ACHN (cell line): ENCODE measurements at places on chromosomes 12 and 14.
A peak's percentile ranks its signal among the peaks of the same experiment; 100 is the strongest.

- no peak for DNase-seq
Measured at GRCh38 chr14:34633742-34634141, 3.8 kb upstream of the SNX6 start.

- no peak for DNase-seq
Measured at GRCh38 chr14:103593577-103593976, 30.8 kb downstream of the COA8 start.

GRCh38 chr12:14059548-14059947, 78.1 kb upstream of the GRIN2B start:
- DNase-seq = no peak

- DNase-seq = no peak
Measured at GRCh38 chr14:21553266-21553665, 26.6 kb downstream of the OR10G3 start.

DNA sequence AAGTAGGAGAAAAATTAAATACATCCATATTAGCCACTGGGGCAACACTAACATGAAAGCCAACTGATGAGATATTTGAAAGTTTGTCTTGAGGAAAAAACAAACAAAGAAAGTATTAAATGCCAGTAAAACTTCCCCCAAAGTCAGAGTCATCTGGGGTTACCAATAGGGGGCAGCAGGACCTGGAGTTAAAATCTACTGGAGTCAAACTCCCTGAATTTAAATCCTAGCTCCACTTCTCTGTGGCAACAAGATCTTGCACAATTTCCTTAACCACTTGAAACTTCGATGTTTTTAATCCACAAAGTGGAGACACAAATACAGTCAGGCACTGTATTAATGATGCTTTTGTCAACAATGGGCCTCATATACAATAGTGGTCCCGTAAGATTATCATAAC, 14.4 kb downstream of the PLEKHG7 start:
- DNase-seq = peak; percentile 58

GRCh38 chr14:95956601-95957460, 80.2 kb downstream of the TUNAR start:
- DNase-seq = no peak

GRCh38 chr14:52882824-52883223, 68.0 kb downstream of the FERMT2 start:
- no peak for DNase-seq

DNA sequence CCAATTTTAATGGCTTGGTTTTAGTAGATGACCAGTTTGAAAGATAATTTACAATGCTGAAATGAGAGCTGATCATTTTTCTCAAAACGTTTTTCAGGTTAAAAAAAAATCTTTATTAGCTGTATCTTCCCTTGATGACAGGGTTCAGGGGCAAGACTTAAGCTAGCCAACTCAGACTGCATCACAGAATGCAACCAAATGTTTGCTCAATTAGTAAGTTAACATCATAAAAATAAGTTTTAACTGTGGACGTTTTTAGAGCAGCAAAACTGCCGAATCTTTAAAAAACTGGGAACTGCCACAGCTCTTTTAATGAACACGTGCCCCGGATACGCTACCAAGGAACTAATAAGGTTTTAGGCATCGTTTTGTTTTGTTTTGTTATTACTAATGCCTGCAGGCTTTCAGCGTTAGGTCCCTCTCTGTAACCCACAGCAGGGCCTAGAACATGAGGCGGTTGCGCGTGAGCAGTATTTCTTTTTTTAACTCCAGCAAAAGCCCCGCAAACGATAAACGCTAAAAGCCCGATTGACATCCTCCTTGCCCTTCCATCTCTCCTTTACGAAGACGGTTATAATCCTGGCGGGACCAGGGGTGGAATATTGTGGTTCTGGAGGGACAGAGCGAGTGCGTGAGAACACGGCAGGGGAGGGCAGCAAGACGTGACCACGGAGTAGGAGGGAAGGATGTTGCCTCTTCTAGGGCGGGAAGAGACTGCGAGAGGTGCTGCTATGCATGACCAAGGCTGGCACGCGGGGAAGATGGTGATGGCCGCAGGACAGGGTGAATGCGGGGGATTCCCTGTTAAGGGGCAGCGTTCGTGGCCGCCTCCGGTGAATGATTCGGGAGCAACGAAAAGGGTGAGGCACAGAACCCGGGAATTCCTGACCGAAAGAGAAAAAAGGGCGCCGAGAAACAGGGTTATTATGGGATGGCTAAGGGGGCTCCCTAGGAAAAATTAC, 652 bp downstream of the SUPT16H start:
- peak; percentile 77 for DNase-seq

DNA sequence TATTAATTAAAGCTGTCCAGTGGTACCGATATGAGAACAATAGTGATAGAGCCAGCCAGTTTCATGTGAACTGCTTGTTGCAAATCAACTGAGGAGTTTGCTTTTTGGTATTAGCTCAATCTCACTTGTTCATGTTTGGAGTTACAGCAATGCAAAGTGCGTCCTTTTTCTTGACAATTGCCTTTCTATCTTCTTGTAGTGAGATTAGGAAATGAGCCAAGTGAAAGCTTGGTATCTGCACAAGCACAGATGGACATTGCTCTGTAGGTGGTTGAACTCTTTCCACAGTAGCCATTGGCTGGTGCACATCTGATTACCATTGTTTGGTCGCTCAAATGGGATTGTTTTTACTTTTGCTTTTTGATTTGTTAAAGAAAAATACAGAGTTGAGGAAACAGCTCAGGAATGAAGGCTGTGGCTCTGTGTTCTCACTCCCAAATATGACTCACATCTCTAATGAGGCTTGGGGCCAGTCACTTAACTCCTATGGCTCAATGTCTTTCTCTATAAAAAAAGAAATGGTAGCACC, 241.4 kb downstream of the BMP4 start:
- peak; percentile 3 for DNase-seq

DNA sequence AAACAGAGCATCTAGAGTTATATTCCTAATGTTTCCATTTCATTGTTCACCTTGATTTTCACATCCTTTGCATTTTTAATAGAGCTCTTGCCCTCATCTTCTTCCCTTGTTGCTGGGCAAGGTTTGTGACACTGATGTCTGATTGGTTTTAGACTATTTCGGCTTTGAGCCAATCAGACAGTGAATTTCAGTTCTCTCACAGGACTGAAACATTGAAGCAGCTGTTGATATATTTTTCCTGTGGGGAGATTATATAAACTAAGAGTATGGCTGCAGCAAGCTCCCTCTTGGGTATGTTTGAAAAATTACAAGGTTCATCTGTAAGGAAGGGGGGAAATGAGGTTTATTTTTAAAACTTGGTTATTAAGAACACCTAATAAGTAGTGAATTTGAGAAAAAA, 51.2 kb downstream of the ATF7IP start:
- DNase-seq = peak; percentile 74

- peak; percentile 94 for DNase-seq
Measured at GRCh38 chr12:7108003-7108795, 815 bp downstream of the C1RL start.

DNA sequence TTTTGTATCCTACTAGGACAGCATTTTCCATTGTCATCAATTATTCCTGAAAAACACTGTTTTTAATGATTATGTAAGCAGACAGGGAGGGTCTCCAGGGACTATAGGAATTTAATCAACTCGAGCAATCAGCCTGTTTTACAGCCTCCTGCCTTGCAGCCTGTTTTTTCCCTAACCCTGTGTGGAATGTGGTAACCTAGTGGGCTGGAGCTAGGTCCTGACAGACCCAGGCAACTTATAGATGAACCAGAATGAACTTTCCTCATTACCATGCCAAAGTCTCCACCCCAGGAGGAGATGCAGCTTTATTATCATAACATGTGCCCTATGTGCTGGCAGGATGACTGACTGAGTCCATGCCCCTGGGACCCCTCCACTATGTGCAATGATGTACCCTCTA, 375.1 kb downstream of the BMP4 start:
- DNase-seq = no peak

DNA sequence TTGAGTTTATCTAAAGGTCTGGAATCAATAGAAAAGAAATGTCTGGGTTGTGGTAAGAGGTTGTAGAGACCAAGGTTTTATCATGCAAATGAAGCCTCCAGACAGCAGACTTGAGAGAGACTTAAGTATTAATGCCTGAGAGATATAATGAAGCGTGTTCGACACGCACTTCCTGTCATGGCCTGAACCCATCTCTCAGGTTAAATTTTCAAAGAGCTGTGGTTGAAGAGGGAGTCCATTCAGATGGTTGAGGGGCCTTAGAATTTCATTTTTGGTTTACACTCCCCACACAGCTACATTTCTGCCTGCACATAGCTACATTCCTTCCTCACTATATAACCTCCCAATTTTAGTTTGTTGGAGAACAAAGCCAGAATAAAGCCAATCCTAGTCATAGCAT, 10.1 kb upstream of the CLEC12A start:
- DNase-seq = no peak

DNA sequence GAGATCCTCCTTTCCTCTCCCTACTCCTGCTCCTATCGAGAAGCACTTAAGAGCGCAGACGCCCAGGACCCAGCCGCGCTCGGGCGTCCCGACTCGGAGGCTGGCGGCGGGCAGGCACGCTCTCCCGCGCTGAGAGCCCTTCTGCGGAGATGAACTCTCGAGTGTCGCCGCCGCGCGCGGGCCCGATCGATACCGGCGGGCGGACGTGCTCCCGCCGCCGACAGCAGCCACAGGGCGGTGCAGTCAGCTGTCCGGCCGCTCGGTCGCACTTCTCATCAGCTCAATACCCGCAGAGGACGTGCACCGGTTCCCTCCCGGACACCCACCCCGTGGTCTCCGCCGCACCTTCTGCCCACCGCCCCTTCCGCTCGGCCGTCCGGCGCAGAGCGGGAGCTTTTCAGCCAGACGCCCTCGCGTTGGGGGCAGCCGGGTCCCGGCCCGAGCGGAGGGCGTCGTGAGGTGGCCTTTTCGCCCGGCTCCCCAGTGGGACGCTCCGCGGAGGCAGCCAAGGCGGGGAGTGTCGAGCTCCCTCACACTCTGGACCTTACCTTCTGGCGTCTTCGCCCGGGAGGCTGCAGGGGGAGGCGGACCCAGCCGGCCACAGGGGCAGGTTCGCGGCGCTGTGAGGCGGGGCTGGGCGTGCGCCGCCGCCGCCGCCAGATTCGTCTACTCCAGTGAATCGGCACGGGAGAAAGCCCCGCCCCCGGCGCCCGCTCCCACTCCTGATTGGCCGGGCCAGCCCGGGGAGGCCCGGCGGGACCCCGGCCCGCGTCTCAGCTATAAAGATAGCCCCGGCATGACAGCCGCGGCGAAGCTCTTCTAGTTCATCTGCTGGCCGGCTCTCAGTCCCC, at the start of gene INSM2:
TSS of gene INSM2 (plus strand) at position 808 of the 851 bp plus-strand sequence. CDS start 89 bp downstream, outside the sequence.
- DNase-seq = peak; percentile 67

GRCh38 chr12:52515927-52516831, 4.0 kb downstream of the KRT5 start:
- no peak for DNase-seq

DNA sequence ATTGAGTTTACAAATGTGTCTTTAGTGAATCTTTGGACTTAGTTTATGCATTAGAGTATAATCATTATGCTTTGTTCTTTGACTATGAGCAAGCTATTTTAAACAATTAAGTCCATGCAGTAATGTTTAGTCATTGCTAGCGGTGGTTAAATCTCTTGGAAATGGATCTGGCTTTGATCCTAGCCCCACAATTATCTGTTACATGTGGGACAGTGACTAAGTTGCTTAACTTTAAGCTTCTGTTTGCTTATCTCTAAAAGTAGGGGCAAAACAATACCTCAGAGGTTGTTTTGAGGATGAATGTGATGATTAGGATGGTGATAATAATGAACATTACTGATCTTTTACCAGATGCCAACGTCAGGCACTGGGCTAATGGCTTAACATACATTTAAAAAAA, 124.2 kb downstream of the NPAS3 start:
- DNase-seq = no peak

- DNase-seq = peak; percentile 92
Measured at GRCh38 chr14:44316647-44317440, 190.2 kb downstream of the FSCB start.

GRCh38 chr14:100611811-100612480, 24.7 kb upstream of the BEGAIN start:
- no peak for DNase-seq

- DNase-seq = no peak
Measured at GRCh38 chr14:29857551-29857950, 70.1 kb downstream of the PRKD1 start.

DNA sequence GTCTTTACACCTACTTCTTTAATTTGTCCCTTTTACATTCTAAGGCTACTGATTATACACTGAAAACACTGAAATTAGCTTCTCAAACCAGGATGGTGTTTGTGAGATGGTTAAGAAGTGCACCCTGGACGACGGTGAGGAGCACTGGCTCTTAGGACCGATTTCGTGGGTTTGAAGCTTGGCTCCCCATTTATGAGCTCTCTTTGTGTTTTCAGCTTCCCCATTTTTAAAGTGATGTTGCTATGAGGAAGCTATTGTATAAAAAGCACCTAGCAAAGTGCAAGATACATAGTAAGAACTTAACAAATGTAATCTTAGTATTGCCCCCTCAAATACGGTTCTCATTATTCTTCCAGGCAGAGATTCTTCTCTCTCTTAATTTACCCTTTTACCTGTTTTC, 4.7 kb downstream of the NFYB start:
- DNase-seq = no peak

GRCh38 chr14:69690042-69690441, 76.9 kb upstream of the SRSF5 start:
- no peak for DNase-seq

DNA sequence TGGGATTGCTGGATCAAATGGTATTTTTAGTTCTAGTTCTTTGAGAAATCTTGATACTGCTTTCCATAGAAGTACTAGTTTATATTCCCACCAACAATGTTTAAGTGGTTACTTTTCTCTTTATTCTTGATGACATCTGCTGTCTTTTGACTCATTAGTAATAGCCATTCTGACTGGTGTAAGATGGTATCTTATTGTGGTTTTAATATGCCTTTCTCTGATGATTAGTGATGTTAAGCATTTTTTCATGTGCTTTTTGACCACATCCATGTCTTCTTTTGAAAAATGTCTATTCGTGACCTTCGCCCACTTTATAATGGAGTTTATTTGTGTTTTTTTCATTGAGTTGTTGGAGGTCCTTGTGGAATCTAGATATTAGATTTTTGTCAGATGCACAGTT, 865.7 kb downstream of the SLC6A15 start:
- no peak for DNase-seq

GRCh38 chr14:101043891-101044290, 140.4 kb upstream of the RTL1 start:
- no peak for DNase-seq

GRCh38 chr12:116146386-116146785, 131.1 kb downstream of the MED13L start:
- DNase-seq = no peak

GRCh38 chr12:67274186-67274585, 5.0 kb downstream of the CAND1 start:
- DNase-seq = no peak

- DNase-seq = no peak
Measured at GRCh38 chr14:72049462-72049861, 117.2 kb downstream of the RGS6 start.

DNA sequence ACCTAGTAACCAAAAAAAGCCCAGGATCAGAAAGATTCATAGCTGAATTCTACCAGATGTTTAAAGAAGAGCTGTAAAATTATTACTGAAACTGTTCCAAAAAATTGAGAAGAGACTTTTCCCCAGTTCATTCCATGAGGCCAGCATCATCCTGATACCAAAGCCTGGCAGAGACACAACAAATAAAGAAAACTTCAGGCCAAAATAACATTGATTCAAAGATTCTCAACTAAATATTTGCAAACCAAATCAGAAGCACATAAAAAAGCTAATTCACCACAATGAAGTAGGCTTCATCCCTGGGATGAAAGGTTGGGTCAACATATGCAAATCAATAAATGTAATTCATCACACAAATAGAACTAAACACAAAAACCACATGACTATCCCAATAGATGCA, 151.2 kb downstream of the PLCZ1 start:
- no peak for DNase-seq
